ENCODE measurements at places on chromosomes 12 and 14.

DNA sequence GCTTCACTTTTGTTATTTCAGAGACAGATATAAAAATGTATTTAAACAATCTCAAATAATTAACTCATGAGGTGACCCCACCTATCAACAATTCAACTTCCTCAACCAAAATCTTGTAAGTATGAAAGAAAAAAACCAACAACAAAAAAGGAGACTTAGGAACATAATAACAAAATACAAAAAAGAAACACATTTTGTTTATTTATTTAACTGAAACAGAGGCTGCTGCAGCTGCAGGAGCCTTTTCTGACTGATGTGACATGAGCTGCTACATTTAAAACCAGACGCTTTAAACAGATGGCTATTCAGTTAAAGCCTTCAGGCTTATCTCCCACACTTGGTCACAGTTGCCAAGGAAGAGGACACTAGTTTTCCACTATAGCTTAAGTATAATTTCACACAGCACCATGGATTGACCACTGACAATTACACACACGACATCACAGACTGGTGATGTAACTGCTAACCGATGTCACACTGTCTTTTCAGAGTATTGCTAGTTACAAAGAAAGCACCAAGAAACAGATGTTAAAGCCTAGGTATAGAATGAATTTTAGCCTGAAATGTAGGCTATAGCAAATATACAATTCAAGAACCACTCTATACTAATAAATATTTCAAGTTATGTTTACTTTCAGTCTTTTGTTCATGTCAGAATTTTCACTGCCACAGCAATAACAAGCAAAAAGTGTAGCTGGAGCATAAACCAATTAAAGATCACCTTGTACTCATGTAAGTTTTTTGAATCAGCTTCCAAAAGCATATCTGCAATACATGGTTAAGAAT is 113.0 kb downstream of the MED13L start:
- no peak for DNase-seq

DNA sequence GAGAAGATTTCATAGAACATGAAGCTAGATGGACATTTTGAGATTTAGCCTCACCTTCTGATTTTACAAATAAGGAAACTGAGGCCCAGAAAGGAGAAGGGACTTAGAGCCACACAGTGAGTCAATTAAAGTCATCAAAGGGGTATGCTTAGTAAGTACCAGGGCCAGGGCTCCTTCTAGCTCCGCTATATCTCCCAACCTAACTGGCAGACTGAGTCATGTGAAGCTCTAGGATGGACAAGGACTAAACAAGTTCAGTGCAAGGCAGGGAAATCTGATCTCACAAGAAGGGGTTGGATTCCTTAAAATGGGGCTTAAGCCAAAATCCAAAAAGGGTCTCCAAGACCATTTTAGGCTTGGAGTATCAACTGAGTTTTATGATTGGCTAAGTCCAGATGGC is 215.8 kb downstream of the PHLDA1 start:
- DNase-seq: no peak

DNA sequence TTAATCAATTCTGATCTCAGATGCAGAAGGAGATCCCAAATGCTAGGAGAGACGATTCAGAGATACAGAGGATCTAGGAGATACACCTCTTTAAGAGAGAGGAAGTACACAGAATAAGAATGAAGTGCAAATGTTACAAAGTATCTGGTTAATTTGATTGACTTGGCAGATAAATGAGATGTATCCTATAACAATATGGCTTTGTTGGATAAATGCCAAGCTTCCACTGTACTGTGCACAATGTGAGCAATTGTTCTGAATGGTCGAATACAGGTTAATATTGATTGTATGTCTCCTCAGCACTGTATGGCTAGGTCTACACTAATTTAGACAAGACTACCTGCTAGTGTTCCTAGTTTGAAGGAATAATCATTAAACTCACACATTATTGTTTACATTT is 119.6 kb upstream of the PTPRB start:
- DNase-seq: no peak

DNA sequence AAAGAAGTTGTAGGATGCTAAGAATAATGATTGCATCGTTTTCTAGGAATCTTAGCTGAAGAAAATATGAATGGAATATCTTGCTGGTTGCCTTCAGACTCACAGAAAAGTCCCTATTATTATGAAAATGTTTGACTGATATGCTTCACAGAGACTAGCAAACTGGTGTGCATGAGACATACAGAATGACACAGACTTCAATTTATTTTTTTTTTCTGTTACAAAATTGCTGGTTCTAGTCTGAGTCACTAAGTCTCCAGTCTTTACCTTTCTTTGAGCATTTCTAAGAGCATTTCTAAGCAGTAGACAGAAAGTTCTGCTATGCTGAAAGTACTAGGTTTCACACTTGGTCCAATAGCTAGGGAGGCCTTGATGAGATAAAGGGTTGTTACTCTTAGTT is 377.6 kb upstream of the ATP2B1 start:
- no peak for DNase-seq

DNA sequence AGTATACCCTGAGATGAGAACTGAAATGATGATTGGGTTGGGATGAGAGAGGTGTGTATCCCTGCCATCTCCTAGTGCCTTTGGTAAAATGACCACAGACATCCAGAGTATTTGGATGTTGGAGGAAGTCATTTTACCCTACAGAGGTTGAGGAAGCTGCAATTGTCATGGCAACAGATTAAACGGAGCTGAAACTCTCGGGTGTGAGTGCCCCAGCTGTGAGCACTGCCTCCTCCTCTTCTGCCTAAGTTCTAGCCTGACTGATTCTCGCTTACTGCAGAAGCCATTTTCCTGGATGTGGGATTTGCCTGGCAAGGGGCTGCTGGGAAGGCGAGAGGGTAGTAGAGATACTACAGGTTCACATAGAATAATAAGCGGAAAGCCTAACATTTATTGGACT is 10.3 kb upstream of the PPP4R4 start:
- DNase-seq: no peak

GRCh38 chr12:1995205-1995896 is 8.9 kb downstream of the DCP1B start:
- no peak for DNase-seq

DNA sequence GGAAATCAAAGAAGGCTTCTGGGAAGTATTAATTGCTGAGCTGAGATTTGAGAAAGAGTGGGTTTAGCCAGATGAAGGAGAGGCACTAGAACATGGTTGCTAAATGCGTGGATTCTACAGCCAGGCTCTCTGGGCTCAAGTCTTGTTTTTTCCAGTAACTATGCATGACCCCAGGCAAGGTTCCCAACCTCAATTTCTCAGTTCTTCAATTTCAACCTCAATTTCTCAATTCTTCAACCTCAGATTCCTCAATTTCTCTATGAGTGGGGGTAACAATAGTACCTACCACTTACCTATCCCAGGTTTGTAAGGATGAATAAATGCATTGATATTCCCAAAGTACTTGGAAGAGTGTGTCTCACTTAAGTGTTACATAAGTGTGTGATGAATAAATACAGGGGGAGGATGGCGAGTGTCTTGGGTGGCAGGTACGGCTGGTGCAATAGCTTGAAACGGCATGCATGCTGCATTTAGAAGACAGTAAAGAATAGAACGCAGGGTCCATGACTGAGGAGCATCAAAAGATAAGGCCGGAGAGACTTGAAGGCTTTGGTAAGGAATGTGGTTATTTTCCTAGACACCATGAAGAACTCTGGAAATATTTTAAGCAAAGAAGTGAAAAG is 149.1 kb upstream of the ATP2B1 start:
- DNase-seq: no peak

GRCh38 chr12:94817695-94818075 is 167.3 kb upstream of the TMCC3 start:
- no peak for DNase-seq

DNA sequence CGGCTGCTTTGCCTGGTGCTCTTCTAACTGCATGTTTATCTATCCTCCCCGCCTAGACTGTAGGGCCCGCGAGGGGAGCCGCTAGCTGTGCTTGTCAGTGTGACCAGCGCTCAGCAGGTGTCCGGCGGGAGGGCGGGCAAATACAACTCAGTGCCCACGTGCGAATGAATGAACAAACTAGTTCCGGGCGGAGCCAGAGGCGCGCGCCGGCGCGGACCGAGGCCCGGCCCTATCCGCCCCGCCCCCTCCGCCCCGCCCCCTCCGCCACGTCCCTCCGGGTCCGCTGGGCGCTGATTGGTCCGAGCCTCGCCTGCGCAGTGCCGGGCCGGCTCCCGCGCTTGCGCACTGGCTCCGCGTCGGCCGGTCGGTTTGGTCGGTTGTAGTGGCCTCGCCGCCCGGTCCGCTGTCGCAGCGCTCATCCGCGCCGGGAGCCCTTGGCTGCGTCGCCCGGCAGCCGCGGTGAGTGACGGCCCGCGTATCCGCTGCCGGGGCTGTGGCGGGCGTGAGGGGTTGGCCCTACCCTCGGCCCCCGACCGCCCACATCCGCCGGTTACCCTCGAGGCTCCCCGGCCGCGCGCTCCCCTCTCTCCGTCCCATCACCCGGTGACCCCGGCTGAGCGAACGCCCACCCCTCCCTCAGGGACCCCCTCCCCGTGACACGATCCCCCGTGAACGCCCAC is 60.0 kb downstream of the DDX51 start:
- peak; percentile 79 for DNase-seq

DNA sequence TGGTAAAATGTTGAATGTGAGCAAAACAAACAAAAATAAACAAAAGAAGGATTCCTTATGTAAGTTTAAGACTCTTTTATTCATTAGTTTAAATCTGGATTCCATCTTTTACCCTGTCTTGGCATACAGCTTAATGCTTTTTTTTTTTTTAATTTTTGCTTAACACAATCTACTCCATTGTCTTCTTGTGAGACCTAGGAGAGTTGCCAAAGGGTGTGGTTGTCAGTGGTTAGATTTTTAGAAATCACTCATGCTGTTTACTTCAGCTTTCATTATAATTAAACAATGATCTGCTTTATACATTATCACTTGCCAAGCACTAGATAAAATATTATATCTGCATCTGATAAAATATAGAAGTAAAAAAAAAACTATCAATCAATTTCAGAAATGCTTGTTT is 77.7 kb upstream of the KITLG start:
- no peak for DNase-seq

DNA sequence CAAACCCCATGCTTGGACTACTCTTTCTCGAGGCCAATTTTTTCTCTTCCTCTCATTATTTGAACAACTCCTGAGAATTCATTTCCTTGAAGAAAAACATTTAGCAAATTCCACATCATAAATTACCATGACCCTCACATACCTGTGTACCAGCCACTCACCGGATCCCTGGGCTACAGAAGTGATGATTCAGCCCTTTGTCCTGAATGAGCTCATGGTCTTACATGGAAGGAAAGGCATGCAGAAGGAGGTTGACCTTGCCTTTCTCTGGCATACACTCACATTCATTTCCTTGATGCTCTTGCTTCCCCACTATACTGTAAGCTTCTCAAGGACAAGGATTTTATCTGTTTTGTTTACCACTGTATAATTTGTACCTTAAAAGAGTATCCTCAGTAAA is 191.5 kb downstream of the SLC5A8 start:
- DNase-seq: no peak

DNA sequence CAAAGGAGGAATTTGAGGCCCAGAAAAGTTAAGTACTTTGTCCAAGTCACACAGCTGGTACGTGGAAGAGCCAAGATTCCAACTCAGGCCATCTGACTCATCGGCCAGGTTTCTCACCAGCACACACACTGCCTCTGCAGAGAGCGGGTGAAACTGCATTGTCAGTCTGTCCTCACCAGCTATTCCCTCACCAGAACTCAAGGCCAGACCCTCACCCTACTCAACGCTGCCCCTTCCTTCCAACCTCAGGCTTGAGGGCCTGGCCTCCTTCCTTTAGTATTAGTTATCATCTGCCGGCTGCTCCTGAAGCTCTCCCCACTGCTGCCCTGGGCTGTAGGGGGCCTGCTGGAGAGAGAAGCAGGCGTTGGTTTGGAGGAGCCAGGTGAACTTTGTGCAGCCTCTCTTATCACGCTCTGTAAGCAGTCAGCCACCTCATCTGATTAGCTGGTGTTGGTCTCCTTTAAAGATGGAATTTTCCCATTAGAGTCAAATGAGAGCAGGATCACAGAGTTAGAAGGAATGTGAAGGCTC is 16.6 kb upstream of the PLEK2 start:
- no peak for DNase-seq

DNA sequence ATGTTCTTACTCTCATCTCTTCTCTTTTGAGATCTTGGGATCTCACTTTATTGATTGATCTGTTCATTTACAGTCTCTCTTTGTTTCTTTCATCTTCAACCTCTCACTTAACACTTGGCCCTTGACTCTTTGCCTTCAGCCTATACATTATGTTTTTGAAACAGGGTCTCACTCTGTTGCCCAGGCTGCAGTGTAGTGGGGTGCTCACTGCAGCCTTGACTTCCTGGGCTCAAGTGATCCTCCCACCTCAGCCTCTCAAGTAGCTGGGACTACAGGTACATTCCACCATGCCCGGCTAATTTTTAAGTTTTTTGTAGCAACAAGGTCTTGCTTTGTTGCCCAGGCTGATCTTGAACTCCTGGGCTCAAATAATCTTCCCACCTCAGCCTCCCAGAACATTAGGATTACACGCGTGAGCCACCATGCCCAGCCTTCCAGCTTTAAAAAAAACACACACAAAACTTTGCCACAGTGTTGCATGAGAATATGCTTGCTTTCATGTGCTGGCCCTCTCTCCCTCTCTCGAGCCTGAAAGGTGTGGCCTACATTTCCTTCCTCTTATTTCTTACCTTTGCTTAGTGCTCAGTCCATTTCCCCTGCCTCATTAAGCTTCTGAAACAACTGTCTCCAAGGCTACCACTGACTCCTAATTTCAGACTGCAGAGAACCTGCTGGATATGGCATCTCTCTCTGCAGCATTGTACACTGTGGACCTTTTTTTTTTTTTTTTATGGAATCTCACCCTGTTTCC is 9.9 kb downstream of the DIP2B start:
- DNase-seq: peak; percentile 53

DNA sequence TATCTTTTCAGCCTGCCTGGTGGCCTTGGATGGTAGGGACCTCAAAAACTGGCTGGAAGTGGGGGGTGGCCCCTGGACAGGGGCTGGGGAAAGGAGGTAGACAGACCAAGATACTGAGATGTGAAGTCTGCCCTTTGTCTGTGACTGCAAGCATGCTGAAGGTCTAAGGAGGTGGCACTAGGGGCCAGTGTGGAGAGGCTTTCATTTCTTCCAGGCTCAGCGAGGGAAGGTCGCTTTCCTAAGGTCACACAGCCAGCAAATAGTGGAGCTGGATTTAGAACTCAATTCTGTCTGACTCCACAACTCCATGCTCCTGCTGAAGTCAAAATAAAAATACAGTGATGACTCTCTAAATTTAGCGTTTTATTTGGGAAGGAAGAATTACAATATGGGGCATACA is 11.3 kb upstream of the PLBD2 start:
- no peak for DNase-seq

GRCh38 chr12:14689996-14690395 is 6.4 kb downstream of the GUCY2C start:
- DNase-seq: no peak
